ENCODE measurements at places on chromosomes 13 and 19.

DNA sequence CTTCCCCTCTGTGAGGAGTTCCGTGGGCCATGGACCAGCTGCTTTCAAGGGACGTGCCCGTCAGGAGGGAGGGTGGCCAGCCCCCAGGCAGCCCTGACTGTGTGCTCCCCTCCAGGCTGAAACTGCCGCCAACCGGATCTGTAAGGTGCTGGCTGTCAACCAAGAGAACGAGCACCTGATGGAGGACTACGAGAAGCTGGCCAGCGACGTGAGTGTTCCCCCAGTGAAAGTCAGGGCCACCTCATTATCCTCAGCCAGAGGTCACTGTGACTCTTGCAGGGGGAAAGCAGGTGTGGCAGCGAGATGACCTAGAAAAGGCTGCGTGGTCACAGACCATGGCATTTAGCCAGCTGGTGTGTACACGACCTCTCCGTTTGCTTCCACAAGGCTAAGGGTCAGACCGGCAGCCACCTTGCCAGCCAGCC lies 29.9 kb downstream of the CAPN12 start:
- DNase-seq: no peak

GRCh38 chr13:87094646-87095045 lies 576.5 kb upstream of the SLITRK5 start:
- no peak for DNase-seq

GRCh38 chr19:29680447-29680846 lies 15.2 kb downstream of the PLEKHF1 start:
- DNase-seq: no peak

- DNase-seq: no peak
Observed at GRCh38 chr13:37601648-37602440, 3.3 kb upstream of the POSTN start.

- no peak for DNase-seq
Observed at GRCh38 chr13:67713571-67713970, 483.4 kb upstream of the PCDH9 start.

GRCh38 chr19:42762789-42763188 lies 2.7 kb downstream of the PSG8 start:
- DNase-seq: no peak

DNA sequence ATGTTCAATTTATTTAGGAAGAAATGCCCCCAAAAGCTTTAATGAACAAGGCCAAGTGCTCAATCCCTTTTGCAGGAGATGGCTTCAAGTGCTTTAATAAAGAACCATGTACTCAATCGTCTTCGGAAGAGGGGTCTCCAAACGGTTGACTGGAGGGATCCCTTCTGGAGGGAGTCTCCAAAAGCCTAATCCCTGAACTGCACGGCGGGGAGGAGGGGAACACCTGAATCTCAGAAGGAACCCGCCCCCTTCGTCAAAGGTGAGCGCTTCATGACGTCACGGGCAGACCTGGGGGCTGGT lies 505 bp downstream of the PAF1 start:
- peak; percentile 80 for DNase-seq

DNA sequence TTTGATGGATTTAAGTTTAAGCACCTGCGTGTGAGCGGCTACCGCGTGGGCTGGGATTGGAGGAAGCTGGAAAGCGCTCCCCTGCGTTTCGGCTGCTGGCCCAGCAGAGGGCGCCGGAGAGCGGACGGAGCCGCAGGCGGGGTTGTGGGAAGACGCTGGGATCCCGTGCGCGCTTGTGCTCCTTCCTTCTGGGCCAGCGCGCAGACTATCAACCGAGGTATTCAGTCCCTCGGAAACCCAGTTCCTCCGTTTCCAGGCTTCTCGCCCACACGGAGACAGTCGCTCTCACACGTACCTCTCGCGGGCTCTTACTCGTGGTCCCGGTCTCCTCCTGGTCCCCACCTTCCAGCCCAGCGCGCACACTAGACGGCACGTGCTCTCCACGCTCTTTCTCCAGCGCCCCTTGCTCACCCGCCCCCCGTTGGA lies 28.8 kb downstream of the EPN1 start:
- DNase-seq: no peak

- no peak for DNase-seq
Observed at GRCh38 chr13:44760434-44760833, 184.3 kb upstream of the TSC22D1 start.

DNA sequence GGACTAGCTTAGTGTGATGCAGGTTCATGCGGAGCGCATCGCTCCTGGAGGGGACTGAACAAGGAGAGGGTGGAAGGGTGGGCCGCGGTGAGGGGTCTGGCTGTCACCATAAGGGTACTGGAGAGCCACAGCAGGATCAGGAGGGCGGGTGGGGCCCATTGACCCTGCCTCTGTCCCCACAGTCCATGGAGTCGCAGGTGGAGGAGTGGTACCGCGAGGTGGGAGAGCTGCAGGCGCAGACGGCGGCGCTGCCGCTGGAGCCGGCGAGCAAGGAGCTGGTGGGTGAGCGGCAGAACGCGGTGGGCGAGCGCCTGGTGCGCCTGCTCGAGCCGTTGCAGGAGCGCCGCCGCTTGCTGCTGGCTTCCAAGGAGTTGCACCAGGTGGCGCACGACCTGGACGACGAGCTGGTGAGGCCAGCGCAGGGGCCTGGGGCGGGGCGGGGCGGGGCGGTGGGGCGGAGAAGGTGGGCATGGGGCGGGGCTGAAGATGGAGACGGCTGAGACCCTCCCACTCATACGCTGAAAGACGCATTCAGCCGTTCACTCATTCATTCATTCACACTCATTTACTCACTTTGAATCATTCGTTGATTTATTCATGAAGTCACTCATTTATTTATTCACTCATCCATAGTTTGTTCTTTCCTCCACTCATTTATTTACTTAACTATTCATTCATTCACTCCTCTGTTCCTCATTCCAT lies 27.5 kb upstream of the SHKBP1 start:
- DNase-seq: no peak

DNA sequence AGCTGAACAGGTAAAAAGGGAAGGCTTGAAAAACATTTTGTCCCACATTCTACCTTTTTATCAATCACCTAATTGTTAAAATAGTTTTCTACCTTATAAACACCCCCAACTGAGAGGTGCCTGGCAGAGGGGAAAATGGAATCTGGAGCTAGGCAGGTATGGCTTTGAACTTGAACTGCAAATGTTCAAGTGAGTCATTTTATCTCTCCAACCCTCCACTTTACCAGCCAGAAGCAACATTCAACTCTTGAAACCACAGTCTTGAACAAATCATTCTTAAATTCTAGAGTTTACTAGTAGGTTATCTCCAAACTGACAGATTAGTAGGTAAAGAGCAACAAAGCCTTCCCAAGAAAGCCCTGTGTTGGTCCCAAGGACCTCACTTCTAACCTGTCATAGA lies 116.9 kb downstream of the ABCC4 start:
- no peak for DNase-seq

GRCh38 chr13:110232142-110232541 lies 74.8 kb downstream of the COL4A1 start:
- DNase-seq: no peak

- no peak for DNase-seq
Observed at GRCh38 chr19:16022251-16022650, 54.0 kb upstream of the TPM4 start.

GRCh38 chr19:46610851-46611770 lies 10.0 kb downstream of the CALM3 start:
- peak; percentile 16 for DNase-seq

- DNase-seq: no peak
Observed at GRCh38 chr13:39981056-39981455, 325.6 kb downstream of the COG6 start.

GRCh38 chr13:40578055-40578454 lies 88.4 kb downstream of the FOXO1 start:
- no peak for DNase-seq

DNA sequence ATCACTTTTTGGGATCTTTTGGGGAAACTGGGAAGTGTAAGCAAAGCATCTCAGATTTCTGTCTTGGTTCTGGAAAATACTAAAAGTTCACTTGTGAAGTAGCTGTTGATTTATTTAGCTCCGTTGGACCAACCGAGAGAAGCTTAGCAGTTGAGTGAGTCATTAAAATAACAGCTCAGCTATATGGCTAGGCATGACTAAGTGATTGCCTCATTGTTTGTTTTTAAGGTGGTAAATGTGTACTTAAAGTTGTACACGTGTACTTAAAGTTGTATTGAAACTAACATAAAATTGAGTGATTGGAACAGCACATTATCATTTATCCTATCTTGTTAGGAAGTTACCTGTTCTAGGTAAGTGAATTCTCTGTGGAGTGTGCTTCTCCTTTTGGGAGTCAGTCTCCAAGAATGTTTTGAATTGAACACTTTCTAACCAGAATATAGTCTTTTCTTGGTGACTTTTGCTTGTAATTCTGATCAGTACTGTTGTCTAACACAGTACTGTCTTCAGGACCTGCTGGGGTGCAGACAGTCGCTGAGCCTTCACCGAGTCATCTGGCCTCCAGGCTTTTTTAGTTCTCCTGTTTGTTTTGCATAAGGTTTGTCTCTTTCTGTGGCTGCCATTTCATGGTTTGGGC lies 2.9 kb upstream of the DCUN1D2 start:
- DNase-seq: no peak

DNA sequence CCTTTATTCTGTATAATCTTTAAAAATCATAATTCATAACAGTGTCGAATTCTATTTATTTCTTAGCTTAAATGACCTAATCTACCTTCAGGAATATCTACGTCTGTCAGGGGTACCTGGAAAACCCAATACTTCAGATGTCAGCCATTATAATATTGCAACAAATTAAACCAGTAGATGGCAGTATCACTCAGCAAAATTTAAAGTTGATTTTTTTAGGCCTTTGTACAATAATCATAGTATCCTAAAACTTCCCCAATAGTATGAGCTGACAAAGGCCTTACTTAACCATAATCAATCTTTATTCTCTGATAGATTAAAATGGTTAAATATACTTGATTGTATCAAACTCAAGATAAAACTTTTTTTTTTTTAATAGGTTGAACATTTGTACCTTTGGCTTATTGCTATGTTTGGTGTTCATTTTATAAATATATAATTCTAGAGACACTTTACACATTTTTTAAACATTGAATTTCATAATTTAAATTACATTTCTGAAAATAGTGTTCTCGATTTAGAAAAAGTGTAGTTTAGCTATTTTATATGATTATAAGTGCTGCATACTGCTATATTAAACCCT lies 830.2 kb upstream of the SPRY2 start:
- DNase-seq: no peak

DNA sequence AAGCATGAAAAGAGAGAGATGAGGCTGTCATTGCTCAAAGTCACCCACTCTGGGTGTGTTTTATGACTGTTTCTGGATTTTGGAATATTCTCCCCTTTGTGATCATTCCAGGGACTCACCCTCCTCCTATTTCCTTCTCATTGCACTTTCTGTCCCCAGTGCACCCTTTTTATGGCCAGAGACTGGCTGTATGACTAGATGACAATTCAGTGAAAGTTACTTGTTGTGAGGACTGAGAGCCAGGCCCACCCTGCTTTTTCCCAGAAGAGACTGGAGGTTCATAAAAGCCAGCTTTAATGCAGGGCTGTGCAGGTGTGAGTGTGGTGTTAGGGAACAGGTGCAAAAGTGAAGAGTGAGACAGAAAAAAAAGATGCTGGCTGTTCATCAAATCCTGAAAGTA lies 17.3 kb downstream of the CEACAM7 start:
- DNase-seq: no peak

DNA sequence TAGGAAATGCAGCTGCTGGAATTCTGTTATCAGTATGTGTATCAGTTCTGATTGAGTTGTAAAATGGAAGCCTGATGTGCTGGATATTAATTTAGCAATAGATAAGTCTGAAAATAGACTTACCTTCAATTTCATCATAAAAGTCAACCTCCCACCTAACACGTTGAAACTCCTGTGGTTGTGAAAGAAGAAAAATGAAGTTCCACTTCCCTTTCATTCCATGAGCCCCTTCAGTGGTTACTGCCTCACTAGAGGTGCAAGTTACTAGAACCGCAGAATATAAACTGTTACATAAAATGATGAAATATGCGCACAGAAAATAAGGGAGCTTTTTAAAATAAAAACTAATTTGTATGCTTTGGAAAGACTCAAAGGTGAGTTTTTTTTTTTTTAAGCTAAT lies 249.2 kb downstream of the SHISA2 start:
- no peak for DNase-seq

- DNase-seq: no peak
Observed at GRCh38 chr13:113800576-113800926, 41.5 kb downstream of the TMEM255B start.

DNA sequence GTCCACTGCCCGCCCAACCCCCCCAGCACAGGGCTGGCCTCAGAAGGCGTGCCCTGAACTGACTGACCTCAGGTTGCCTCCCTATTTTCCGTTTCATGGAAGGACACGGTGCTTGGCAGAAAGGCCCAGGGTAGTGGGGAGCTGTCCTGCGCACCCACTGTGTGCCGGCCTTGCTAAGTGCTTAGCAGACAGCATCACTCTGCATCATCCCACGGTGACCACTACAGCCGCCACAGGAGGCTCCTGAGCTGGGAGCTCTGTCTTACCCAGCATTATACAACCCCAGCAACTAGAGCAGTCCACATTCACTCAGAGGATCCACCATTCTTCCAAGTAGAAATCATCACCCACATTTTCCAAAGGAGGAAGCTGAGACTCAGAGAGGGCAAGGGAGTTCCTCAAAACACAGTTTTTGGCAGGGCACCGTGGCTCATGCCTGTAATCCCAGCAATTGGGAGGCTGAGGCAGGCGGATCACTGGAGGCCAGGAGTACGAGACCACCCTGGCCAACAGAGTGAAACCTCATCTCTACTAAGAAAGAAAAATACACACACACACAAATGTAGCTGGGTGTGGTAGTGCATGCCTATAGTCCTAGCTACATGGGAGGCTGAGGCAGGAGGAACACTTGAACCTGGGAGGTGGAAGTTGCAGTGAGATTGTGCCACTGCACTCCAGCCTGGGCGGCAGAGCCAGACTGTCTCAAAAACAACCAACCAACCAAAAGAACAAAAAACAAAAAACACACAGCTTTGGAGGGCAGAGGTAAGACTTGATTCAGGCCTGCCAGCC lies 1.6 kb downstream of the SBK2 start:
- no peak for DNase-seq

DNA sequence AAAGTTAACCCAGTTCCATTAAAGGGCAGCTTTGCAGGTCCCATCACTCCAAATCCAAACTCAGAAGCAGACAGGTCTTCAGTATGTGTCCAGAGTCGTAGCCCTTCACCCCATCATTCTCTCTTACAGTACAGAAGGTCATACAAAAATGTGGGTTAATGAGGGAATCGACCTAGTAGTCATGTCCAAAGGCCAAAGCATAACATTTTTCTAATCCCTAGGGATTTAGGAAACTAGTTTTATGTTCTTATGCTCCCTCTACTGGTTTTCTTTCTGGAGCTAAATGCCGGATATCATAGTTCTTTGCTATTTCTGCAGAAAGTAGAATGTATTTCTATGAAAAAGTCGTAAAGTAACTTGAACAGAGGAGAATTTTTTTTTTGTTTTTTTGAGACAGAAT lies 72.2 kb downstream of the DHRS12 start:
- DNase-seq: no peak
